A549 treated with CORT108297 at 1 μM for 4 hours (cell line): ENCODE measurements at places on chromosomes 11 and 22. TPM values are rescaled to one million over a fixed set of nuclear protein-coding genes. Genes with fewer than 3 reads are reported as not detected.

THRSP gene
- total RNA-seq, result not detected in 5 replicates

ZC3H12C gene
- total RNA-seq, result 5.2 to 10.1 TPM (median 8.3 TPM) in 5 replicates

CD6 gene
- total RNA-seq, result 0.07 to 0.20 TPM (median 0.15 TPM) in 5 replicates

CD3D gene
- total RNA-seq, result not detected in 5 replicates

APOL3 gene
- 0.07 to 0.10 TPM in 2 of 5 replicates, not detected in the others for total RNA-seq

CALCB gene
- 0.07 to 0.09 TPM in 2 of 5 replicates, not detected in the others for total RNA-seq

PTPRJ gene
- 30.1 to 47.4 TPM (median 41.5 TPM) in 5 replicates for total RNA-seq

MN1 gene
- 2.3 to 4.1 TPM (median 2.9 TPM) in 5 replicates for total RNA-seq

AP1B1 gene
- 23.8 to 28.3 TPM (median 27.2 TPM) in 5 replicates for total RNA-seq

FOSL1 gene
- total RNA-seq, result 148 to 236 TPM (median 164 TPM) in 5 replicates

SLC37A2 gene
- 0.12 to 0.17 TPM (median 0.13 TPM) in 4 of 5 replicates, not detected in the other for total RNA-seq

LRRN4CL gene
- total RNA-seq, result 0.04 to 0.21 TPM (median 0.05 TPM) in 4 of 5 replicates, not detected in the other

SYTL2 gene
- 11.8 to 21.5 TPM (median 13.9 TPM) in 5 replicates for total RNA-seq

SYCE3 gene
- 0.23 to 0.34 TPM (median 0.30 TPM) in 3 of 5 replicates, not detected in the others for total RNA-seq

RCOR2 gene
- total RNA-seq, result 0.87 to 1.3 TPM (median 1.1 TPM) in 5 replicates

FOXRED2 gene
- total RNA-seq, result 11.2 to 17.3 TPM (median 16.4 TPM) in 5 replicates

MS4A14 gene
- total RNA-seq, result not detected in 5 replicates

BEST1 gene
- 1.5 to 2.5 TPM (median 2.0 TPM) in 5 replicates for total RNA-seq

TCN2 gene
- total RNA-seq, result 4.2 to 5.2 TPM (median 4.6 TPM) in 5 replicates

NUCB2 gene
- total RNA-seq, result 26.6 to 34.0 TPM (median 31.9 TPM) in 5 replicates

ANGPTL5 gene
- 0.05 TPM in 2 of 5 replicates, not detected in the others for total RNA-seq

EIF1AD gene
- total RNA-seq, result 37.5 to 48.4 TPM (median 38.6 TPM) in 5 replicates

NRIP3 gene
- total RNA-seq, result 0.81 to 1.2 TPM (median 0.97 TPM) in 5 replicates

RAB3IL1 gene
- 11.9 to 14.9 TPM (median 14.1 TPM) in 5 replicates for total RNA-seq

MPPED1 gene
- 0.07 TPM in 1 of 5 replicates, not detected in the others for total RNA-seq

PLAAT2 gene
- total RNA-seq, result 0.18 to 0.60 TPM (median 0.46 TPM) in 5 replicates

GLYATL2 gene
- 0.08 TPM in 1 of 5 replicates, not detected in the others for total RNA-seq

LINC01488 gene
- 0.03 to 0.05 TPM (median 0.05 TPM) in 3 of 5 replicates, not detected in the others for total RNA-seq

LIMK2 gene
- total RNA-seq, result 6.5 to 9.1 TPM (median 8.6 TPM) in 5 replicates

KIAA0930 gene
- 70.7 to 94.9 TPM (median 93.3 TPM) in 5 replicates for total RNA-seq

PAMR1 gene
- 0.08 TPM in 1 of 5 replicates, not detected in the others for total RNA-seq

TMEM86A gene
- 0.21 to 0.62 TPM (median 0.41 TPM) in 5 replicates for total RNA-seq

CACNA1I gene
- total RNA-seq, result 0.02 to 0.07 TPM (median 0.03 TPM) in 5 replicates

RFPL2 gene
- total RNA-seq, result 0.07 to 0.21 TPM (median 0.11 TPM) in 5 replicates

GPR152 gene
- 0.07 TPM in 1 of 5 replicates, not detected in the others for total RNA-seq

CLTCL1 gene
- 4.6 to 6.1 TPM (median 5.6 TPM) in 5 replicates for total RNA-seq

LRP4 gene
- 7.2 to 8.7 TPM (median 7.2 TPM) in 5 replicates for total RNA-seq

OR8D1 gene
- not detected in 5 replicates for total RNA-seq

TRPT1 gene
- 18.8 to 29.6 TPM (median 28.4 TPM) in 5 replicates for total RNA-seq

MYOD1 gene
- not detected in 5 replicates for total RNA-seq

THY1 gene
- 11.6 to 15.3 TPM (median 13.7 TPM) in 5 replicates for total RNA-seq

SCGB1C1 gene
- not detected in 5 replicates for total RNA-seq

POU2AF2 gene
- total RNA-seq, result not detected in 5 replicates

LGR4 gene
- 31.6 to 41.7 TPM (median 38.2 TPM) in 5 replicates for total RNA-seq

EML3 gene
- 17.8 to 28.8 TPM (median 24.5 TPM) in 5 replicates for total RNA-seq

TNNT3 gene
- total RNA-seq, result not detected in 5 replicates

SCGB1A1 gene
- 0.23 to 0.45 TPM in 2 of 5 replicates, not detected in the others for total RNA-seq

GGTLC2 gene
- total RNA-seq, result not detected in 5 replicates

OR51B2 gene
- total RNA-seq, result not detected in 5 replicates

TM7SF2 gene
- 4.2 to 8.3 TPM (median 6.2 TPM) in 5 replicates for total RNA-seq

LRRC55 gene
- total RNA-seq, result 0.02 TPM in 1 of 5 replicates, not detected in the others

SSTR3 gene
- total RNA-seq, result not detected in 5 replicates
